ENCODE measurements at places on chromosomes 5 and 9.

GRCh38 chr5:139402561-139403158 is 1.2 kb downstream of the SPATA24 start:
- peak; percentile 52 for DNase-seq

- no peak for DNase-seq
These were observed 126.9 kb downstream of the PALM2AKAP2 start for GRCh38 chr9:109906766-109907382.

DNA sequence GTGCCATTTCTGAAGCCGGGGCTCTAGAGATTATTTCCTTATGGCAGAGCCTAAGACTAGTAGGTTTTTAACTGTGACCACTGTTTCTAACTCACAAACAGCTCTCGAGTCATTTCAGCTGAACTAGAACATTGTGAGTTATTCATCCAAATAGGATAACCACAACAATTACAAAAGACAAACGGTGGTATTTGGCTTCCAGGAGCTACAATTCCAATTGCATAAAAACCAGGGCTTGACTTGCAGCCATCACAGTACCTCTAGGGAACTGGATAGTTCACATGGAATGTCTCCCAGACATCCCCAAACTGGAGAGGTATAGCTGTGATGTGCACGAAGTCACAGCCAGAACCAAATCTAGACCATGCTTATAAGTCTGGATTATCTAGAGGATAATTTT is 224.8 kb downstream of the FAM114A2 start:
- DNase-seq: no peak

DNA sequence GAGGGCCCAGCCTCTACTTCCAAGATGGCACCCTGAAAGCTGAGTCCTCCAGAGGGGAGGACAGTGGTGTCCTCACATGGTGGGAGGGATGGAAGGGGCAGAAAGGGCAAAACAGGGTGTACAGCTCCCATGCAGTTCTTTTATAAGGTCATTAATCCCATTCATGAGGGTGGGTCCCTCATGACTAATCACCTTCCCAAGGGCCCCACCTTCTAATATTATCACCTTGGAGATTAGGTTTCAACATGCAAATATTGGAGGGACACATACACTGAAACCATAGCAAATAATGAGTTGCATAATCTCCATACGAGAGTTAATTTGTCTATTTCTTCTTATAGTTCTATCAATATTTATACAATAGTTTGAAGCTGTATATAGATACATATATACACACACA is 5.8 kb upstream of the ZBTB43 start:
- no peak for DNase-seq

- DNase-seq: no peak
These were observed 122.3 kb upstream of the RAI14 start for GRCh38 chr5:34533582-34534522.

DNA sequence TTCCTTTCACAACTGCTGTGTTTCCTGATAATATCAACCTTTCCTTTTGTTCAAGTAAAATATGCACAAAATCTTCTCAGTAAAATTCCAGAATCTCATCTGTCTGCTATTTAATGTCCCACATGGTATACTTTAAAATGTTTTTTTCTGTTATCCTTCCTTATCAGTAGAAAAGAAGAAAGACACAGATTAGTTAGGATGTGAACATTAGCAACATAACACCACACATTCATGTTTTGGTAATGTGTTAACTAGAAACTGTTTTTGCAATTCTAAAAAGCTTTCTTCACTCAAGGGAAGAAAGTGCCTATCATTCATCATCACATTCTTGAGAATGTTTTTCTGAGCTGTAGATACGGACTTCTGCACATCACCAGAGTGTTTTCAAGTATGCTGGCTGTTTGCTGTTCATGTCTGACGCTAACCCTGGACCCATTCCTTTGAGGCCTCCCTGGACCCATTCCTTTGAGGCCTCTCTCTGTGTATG is 10.5 kb upstream of the ARSB start:
- no peak for DNase-seq

- no peak for DNase-seq
These were observed 84.6 kb downstream of the PAX5 start for GRCh38 chr9:36949466-36949865.

- no peak for DNase-seq
These were observed 1076.7 kb downstream of the CDH12 start for GRCh38 chr5:21776466-21776865.

DNA sequence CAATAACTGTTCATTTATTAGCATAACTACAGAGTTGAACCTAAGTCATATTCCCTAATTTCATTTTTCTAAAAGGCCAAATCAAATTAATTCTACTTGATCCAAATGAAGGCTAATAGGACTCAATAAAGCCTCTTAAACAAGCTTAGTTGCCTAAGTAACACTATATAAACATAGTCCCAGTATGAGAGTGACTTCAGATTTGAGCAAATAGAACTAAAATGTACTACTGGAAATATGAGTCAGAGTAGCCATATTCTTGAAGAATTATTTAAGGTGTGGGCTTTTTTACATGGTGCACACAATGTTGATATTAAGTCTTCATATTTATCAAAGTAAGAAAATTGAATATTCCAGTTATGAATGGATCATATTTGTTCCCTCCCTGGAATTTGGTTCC is 872.3 kb downstream of the MAT2B start:
- no peak for DNase-seq

GRCh38 chr9:97675655-97676054 is 21.5 kb downstream of the XPA start:
- DNase-seq: no peak

GRCh38 chr5:59744531-59744992 is 149.0 kb downstream of the PDE4D start:
- no peak for DNase-seq

GRCh38 chr5:168313596-168314204 is 22.3 kb downstream of the WWC1 start:
- no peak for DNase-seq

DNA sequence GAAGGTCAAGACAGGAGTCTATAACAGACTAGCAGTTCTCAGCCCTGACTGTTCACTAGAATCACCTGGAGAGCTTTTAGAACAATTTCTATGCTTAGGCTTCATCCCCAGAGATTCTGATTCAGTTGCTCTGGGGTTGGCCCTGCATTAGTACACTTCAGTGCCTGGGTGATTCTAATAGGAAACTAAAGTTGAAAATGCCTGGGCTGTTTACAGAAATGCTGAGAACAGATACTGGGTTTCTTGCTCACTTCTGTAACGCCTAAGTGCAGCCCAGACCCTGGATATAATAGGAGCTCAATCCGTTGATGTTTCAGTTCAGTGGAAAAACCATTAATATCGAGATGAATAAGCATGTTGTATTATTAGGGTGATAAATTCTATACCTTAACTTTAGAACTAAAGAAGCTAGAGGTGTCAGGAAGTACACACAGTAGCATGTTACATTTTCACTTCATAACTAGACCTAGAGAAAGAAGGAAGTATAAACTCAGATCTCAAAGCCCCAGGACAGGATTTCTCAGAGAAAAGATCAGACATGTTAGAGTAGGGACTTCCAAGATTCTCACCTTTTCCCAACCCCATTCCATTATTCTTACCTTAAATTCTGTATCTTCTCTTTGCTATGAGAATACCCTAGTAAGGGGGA is 20.4 kb downstream of the HAVCR2 start:
- no peak for DNase-seq

DNA sequence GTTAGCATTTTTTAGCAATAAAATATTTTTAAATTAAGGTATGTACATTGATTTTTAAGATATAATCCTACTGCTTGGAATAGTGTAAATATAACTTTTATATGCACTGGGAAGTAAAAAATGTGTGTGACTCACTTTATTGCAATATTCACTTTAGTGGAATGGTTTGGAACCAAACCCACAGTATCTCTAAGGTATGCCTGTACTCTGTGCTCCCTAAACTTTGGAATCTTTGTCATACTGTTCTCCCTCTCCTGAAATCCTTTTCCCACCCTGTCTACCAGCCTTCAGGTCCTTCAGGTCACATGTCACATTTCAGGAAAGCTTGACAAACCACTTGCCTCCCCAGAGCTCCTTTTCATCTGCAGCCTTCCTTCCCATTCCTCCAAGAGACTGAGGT is 308.7 kb downstream of the SPOCK1 start:
- no peak for DNase-seq

GRCh38 chr9:108668191-108668937 is 187.4 kb downstream of the ACTL7B start:
- DNase-seq: no peak

DNA sequence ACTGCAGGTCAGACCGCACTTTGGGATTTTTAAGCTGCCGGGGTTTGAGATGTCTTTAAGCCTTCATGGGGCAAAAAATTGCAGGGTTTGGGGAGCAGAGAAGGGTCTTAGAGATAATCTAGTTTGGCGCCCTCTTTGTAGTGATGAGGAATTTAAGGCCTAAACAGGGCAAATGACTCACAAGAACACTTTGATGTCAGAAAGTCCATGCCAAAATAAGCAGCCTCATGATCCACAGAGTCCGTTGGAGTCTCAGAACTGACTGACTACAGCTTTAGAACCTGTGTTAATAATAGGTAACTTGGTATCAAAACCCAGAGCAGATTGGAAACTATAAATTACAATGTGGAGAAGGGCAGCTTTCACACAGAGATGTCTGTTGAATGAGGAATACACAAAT is 35.9 kb upstream of the PTGS1 start:
- no peak for DNase-seq

DNA sequence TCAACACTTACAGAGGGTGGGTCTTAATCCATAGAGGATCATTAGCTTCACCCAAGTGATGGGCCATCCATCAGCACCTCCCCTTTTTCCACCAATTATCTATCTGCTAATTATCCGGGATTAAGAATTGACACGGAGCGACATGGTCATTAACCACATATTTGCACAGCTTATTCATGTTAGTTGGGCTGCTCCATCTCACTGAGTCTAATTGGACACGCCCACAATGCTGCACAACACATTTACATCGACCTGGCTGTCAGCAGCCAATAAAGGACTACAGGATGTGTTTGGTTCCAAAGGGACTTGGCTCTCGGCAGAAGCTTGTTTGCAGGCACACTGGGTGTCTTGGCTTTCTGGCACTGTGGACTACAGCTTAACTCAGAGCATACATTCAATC is 21.6 kb downstream of the FOXE1 start:
- DNase-seq: no peak

GRCh38 chr5:17340379-17340778 is 122.9 kb downstream of the BASP1 start:
- no peak for DNase-seq

DNA sequence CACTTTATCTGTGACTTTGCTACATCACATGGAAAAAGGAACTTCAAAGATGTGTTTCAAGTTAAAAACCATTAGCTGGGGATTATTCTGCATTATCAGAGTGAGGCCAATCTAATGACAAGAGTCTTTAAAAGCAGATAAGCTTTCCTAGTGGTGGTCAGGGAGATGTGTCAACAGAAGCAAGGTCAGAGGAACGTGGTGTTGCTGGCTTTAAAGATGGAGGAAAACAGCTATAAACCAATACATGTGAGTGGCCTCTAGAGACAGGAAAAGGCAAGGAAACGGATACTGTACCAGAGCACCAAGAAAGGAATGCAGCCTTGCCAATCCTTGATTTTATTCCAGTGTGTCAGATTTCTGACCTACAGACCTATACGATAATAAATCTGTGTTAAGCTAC is 204.2 kb downstream of the TAF11L14 start:
- DNase-seq: no peak

DNA sequence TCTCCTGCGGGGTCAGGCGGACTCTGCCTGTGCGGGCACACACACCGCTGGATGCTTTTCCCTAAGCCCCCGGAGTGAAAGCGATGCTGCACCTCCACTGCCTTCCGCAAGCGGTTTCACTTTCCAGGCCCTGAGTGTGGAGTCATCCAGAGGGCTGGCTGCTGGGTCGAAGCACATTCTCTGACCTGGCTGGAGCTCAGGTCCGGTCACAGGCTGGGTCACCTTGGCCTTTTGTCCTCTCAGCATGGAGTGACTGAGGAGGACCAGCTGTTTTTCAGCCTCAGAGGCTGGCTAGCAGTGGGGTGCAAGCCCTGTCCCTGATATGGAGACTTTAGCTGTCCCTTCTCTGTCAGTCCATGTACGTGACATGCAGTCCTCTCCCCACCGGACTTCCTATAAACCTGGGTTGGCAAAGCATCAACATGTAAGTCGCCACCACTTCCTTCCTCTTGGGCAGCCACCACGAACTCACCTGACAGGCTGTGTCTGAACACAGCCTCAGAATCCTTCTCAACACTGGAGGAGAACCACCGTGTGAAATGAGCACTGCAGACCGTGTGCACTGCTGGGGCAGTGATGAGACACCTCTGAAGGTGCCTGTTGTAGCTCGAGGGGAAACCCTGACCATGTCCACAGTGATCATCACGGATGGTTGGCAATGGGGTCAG is 51.3 kb downstream of the GADD45G start:
- DNase-seq: no peak

GRCh38 chr9:37938121-37938891 is 34.4 kb upstream of the SLC25A51 start:
- peak; percentile 46 for DNase-seq

DNA sequence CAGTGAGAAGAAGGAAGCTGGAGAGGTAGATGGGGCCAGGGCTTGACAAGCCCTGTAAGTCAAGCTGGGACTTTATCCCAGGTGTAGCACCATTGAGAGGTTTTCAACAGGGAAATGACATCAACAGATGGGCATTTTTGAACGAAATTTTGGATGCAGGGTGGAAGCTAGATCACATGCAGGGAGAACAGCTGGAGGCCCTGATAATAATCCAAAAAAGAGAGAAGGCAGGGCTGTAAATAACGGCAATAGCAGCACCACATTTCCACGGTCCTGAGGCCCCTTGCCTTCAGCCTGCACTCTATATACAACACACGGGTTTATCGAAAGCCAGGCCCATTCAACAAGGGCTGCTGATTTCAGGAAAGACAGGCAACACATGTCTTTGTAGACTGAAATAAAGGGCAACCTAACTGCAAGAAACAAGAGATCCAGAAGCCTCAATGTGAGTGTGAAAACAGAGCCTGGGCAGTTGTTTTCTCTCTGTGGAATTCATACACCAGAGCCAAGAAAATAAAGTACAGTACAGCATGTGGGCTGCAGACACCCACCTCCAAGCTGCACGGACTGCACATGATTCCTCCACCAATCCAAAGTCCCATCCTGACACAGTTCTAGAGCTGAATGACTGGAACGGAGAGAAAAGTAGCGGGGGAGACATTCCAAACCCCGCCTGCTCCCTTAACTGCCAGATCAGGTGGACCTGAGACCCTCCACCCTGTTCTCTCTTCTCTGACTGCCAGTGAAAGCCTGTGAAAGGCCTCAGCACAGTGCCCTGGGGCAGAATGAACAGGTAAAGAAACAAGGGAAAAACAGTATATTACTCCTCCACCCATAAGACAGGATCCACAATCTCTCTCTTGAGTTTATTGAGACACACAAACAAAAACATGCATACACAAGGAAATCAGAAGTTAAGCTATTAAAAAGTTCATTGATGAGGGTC is 36.3 kb downstream of the KLHL3 start:
- no peak for DNase-seq

- DNase-seq: no peak
These were observed 259.8 kb downstream of the NDUFS4 start for GRCh38 chr5:53820119-53820801.

GRCh38 chr5:172008689-172009141 is 2.3 kb upstream of the FBXW11 start:
- no peak for DNase-seq

Measured in SK-N-DZ (cell line).